ENCODE measurements at places on chromosomes 3 and 15. TPM values are rescaled to one million over a fixed set of nuclear protein-coding genes. Genes with fewer than 3 reads are reported as not detected.

TLR9 gene
- total RNA-seq, result 0.16 TPM

SIDT1 gene
- 14.8 TPM for total RNA-seq

SAMD7 gene
- not detected for total RNA-seq

PAQR9 gene
- not detected for total RNA-seq

DAPK2 gene
- total RNA-seq, result 5.5 TPM

HYAL1 gene
- total RNA-seq, result 0.13 TPM

PIERCE2 gene
- total RNA-seq, result 0.44 TPM
